ENCODE measurements at places on chromosomes 3 and 15.

DNA sequence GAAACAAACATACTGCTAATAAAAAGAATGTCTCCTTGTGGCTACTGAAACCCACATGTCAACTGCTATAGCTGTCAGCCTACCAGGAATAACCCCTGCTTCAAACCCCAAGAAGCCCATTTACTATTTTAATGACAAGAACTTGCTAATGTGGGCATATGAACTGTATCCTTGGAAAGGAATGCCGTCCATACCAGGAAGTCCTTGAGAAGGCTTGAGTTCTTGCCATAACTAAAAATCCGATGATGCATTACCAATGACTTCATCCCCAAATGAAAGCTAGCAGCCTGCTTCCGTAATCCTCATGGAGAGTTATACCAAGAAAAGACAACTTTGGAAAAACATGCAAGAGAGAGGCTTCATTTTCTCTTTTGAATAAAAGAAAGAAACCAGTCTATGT lies 34.8 kb downstream of the MINDY4B start:
- DNase-seq, result peak; percentile 61

DNA sequence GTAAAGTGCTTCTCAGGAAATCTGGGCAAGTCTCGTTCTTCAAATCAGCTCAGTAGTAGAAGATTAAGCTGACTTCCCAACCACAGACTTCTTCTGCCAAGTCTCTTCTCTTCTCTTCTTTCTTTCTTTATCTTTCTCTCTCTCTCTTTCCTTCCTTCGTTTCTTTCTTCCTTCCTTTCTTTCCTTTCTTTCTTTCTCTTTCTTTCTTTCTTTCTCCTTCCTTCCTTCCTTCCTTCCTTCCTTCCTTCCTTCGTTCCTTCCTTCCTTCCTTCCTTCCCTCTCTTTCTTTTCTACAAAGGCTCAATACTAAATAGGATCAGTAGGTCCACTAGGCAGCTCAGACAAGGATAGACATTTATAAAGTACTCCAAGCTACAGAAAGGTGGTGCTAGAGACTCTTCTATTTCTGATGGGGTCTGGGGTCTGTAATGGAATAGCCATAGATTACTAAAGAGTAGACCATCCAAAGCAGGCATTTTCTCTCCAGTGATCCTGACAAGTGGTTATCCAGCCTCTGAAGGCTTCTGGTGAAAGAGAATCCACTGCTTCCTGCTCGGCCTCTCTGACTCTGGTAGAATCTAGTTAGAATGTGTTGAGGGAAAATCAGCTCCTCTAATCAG lies 100.8 kb downstream of the TPRG1 start:
- DNase-seq, result no peak

DNA sequence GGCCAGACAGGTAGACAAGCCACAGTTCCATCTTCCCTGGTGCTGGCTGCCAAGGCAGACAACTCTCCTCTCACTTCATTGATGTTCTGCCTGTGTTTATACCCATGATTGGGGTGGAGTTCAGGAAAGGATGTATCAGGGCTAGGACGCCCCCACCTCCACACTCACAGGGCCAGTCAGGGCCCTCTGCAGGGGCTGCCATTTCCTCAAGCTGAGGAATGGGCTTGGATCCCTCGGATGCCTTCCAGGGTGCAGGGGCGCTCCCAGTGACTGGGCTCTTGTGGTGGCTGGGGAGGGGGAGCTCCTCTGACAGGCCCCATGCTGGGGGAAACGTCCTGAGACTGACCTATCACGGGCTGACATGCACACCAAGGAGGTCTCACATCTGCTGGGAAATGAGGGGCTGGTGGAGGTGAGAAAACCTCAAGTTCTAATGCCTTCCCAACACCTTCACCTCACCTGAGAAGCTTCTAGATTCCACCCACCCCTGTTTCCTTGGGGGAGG lies 31.4 kb downstream of the SEMA7A start:
- no peak for DNase-seq

GRCh38 chr3:183496311-183496710 lies 59.2 kb downstream of the KLHL6 start:
- DNase-seq, result no peak

DNA sequence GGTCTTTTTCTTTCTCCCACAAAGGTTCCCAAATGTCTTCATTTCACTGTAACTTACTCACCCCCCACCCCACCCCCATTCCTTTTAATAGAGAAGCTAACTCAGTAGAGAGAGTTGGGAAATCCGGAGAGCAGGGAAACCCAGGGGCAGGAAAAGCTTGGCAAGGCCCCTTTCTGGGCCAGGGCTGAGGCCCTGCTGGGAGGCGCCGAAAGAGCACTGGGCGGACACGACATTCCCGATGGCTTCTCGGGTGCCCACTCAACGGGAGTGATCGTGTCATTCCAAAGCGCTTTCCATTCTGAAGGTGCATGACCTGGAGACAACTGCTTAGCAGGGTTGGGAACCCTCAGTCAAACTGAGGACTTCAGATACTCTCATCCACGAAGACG lies 1.6 kb upstream of the DALRD3 start:
- DNase-seq, result peak; percentile 50

DNA sequence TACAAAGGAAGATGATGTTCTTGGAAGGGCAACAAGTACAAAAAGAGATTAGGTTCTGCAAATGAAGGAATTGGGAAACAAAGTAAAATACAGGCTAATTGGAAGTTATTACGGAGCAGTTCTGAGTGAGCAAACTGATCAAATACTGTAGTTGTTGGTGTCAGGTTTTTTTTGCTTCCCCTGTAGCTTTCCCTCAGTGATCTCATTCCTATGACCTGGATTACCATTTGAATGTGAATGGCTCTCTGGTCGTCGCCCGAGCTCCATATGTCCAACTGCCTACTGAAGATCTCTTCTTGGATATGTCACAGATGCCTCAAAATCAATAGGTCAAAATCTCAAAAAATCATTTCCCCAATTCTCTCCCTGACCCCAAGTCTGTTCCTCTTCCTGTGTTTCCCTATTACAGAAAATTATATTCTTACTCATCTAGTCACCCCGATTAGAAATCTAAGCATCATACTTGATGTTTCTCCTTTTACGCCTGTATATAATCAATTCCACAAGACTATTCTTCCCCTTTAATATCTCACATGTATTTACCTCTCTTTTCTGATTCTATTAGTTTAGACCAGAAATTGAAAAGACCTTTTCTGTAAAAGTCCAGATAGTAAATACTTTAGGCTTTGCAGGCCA lies 29.0 kb downstream of the GOLM2 start:
- no peak for DNase-seq

DNA sequence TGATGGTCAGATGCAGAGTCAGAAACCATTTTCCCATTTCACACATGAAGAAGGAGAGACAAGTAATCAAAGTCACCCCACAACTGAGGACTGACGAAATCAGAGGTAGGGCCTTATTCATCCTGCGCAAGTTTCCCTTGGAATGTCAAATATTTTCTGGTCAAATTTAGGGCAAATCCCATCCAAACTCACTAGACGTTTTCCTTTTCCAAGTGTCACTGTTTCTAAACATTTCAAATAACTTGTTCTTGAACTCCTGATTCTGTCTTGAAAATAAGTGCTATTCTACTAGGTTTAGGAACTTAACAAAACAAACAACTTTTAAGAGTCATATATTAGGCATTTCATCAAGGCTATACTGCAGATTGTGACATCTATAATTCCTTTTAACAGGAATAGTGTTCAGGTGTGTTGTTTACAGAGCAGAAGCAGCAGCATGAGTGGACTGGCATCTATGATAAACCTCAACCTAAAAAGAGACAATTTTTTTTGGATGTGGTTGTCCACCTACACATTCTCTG lies 40.7 kb downstream of the SUMF1 start:
- DNase-seq, result peak; percentile 10

GRCh38 chr3:41102053-41102556 lies 97.2 kb upstream of the CTNNB1 start:
- DNase-seq, result peak; percentile 99

DNA sequence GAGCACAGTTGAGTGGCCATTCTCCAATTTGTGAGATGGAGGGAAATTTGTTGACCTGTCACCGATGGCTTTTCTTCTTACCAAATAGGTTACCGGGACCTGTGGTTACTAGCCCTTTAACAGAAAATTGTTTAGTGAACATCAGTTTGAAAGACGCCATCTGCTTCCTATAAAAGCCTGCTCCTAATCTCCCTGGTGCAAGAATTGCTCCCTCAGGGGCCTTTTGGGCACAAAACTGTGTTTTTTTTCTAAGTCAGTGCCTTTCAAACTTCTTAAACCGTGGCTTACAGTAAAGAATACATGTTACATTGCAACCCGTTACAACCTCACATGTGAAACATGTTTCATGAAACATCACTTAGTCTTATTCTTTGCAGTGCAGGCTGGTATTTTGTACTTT lies 15.0 kb downstream of the CACNA2D3 start:
- no peak for DNase-seq

DNA sequence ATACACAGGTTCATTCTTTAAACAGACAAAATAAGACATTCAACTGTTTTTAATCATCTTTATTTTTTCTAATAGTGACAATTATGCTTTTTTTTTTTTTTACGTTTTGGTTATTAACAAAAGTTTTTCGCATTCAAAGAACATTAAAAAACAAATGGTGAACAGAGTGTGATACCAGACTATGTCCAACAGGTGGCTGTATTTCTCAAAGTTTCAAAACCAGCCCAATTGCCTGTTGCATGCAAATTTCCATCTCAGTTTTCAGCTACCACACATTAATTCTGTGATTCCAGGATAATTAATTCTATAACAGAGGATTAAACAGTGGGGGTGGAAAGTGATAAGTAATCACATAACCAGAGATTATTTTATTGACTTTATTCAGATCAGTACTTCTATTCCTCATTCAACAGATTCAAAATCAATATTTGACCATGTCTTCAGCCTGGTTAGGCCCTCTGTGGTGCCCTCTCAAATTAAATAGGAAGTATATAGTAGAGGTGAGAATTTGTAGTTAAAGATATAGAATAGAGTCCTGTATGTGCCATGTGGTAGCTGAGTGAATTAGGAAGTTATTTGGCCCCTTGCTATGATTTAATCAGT lies 122.2 kb upstream of the DCBLD2 start:
- peak; percentile 48 for DNase-seq

DNA sequence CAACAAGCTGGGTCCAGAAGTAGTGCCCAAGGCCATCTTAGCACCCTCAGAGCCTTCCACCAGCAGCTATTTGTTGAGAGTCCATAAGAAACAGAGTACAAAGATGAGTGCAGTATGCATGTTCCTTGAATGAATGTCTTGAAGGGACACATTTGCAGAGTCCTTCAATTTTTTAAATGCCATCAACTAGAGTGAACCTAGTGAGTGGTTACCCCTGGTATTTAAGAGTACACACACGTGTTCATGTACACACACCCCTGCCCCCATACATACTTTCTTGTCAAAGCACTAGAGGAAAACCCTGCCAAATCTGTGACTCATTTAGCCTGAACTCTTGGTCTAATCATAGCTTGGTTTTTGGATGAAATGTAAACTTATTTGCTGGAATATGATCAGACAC lies 84.5 kb upstream of the GALNT15 start:
- peak; percentile 86 for DNase-seq

DNA sequence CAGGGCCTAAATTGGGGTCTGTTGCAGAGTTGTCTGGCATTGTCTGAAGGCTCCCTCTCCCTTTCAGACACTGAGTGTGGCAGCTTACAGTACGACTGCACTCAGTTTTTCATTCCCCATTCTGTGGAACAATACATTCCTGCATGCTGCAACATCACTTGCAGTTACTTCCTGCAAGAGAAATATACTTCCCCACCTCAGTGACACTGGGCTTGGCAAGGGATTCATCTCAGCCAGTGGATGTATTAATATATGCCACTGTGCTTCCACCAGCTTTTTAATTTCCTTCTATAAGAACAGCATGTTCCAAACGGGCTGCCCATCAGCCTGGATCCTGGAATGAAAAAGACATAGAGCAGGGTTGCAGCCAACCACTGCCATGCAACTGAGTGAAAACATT lies 23.1 kb downstream of the B3GALNT1 start:
- no peak for DNase-seq

- peak; percentile 39 for DNase-seq
Measured at GRCh38 chr3:56342475-56342874, 125.8 kb downstream of the ERC2 start.

- DNase-seq, result no peak
Measured at GRCh38 chr3:187288131-187288854, 3.2 kb downstream of the MASP1 start.

DNA sequence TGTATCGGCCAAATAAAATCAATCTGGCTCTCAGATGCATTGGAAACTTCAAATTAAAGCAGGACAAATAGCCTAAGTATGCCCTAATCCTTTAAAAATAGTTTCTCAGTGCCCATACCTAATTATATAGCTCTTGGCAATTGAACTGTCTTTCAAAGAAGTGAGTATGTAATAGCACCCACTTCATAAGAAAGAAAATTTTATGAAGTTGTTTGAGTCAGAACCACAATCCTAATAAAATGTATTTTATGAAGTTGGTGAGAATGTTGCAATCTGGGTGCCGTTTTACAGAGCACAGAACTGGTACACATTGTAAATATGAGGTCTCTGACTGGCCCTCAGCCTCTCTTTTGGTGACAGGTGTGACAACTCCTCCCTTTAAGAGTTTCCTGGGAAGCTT lies 45.4 kb downstream of the EPHB1 start:
- DNase-seq, result no peak

- DNase-seq, result no peak
Measured at GRCh38 chr3:157145606-157146322, 14.2 kb downstream of the CCNL1 start.

DNA sequence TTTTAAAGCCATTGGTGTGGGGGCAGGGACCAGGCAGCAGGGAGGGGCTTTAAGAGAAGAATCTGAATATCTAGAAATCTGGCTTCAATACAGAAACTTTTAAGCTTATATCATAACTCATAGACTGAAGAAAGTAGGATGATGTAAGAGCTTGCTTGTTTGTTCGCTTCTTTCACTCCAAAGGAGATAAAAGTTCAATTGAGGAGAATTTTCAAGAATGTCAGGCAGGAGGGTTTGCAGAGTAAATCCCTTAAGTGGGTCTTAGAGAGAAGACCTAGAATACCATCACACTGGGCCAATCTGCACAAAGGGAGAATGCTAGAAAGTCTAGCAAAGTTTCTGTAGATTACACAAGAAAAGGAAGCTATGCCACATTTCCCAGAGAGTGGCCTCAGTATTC lies 4.1 kb upstream of the HLTF start:
- DNase-seq, result no peak

DNA sequence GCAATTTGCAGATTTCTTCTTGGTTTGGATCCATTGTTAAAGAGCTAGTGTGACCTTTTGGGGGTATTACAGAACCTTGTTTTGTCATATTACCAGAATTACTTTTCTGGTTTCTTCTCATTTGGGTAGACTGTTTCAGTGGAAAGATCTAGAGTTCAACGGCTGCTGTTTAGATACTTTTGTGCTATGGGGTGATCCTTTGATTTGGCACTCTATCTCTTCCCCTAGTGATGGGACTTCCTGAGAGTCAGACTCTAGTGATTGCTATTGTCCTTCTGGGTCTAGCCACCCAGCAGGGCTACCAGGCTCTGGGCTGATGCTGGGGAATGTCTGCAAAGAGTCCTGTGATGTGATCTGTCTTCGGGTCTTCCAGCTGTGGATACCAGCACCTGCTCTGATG lies 46.3 kb upstream of the GADL1 start:
- no peak for DNase-seq

- DNase-seq, result no peak
Measured at GRCh38 chr15:68158046-68158628, 47.0 kb downstream of the CALML4 start.

Measured in epithelial cell of esophagus (primary cell).